Keratinocyte (primary cell): ENCODE measurements at places on chromosomes 13 and 19.
A peak's percentile ranks its signal among the peaks of the same experiment; 100 is the strongest.

- DNase-seq, result no peak
Measured at GRCh38 chr13:100773923-100774663, 99.5 kb upstream of the TMTC4 start.

DNA sequence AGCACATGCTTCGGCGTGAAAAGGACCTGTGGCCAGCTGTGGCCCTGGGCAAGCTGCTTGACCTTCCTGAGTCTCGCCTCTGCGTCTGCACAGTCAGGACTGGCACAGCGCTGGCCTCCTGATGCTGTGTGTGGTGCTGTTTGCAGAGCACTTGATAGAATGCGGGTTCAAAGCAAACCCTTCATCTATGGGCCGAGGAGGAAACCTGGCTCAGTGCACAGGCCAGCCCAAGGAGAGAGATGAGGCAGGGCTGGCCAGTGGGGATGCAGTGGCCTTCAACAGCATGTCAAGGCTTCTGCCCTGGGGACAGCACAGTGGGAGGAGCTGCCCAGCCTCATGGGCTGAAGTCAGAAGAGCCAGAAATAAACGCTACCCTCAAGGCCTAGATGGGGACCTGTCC lies 21.3 kb upstream of the VSTM2B start:
- no peak for DNase-seq

- DNase-seq, result no peak
Measured at GRCh38 chr19:56660381-56661107, 11.0 kb downstream of the ZNF835 start.

DNA sequence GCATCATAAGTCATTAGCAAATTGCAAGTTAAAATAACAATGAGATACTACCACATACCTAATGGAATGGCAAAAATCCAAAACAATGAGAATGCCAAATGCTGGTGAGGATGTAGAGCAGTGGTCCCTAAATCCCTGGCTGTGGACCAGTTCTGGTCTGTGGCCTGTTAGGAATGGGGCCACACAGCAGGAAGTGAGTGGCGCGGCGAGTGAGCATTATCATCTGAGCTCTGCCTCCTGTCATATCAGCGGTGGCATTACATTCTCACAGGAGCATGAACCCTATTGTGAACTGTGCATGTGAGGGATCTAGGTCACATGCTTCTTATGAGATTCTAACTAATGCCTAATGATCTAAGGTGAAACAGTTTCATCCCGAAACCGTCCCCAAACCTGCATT lies 1694.4 kb downstream of the EFNB2 start:
- DNase-seq, result no peak

- DNase-seq, result peak; percentile 4
Measured at GRCh38 chr13:85799097-85799582, at the start of gene SLITRK6. Gene SLITRK6 (minus strand): TSS chr13:85799419. CDS start chr13:85796508, 2,911 bp downstream.

- no peak for DNase-seq
Measured at GRCh38 chr19:56314018-56314380, 640 bp downstream of the ZSCAN5A start.

- DNase-seq, result no peak
Measured at GRCh38 chr19:36652958-36653357, 13.7 kb downstream of the ZNF461 start.

DNA sequence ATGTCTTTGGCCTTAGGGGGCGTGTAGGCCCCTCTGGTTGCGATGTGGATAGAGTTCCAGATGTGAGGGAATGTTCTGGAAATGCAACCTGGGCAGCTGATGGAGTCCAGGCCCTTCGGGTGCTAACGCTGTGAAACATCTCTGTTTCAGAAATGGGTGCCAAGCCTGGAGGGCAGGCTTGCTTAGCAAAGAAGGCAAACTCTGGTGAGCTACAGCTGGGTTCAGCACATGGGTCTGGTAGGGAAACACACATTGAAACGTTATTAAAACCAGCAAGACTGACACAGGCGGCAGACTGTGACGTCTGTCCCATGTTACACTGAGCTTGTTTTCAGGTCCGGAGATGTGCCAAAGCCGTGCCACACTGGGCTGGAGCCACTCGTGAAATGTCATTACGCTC lies 8.6 kb upstream of the CDC16 start:
- DNase-seq, result no peak

DNA sequence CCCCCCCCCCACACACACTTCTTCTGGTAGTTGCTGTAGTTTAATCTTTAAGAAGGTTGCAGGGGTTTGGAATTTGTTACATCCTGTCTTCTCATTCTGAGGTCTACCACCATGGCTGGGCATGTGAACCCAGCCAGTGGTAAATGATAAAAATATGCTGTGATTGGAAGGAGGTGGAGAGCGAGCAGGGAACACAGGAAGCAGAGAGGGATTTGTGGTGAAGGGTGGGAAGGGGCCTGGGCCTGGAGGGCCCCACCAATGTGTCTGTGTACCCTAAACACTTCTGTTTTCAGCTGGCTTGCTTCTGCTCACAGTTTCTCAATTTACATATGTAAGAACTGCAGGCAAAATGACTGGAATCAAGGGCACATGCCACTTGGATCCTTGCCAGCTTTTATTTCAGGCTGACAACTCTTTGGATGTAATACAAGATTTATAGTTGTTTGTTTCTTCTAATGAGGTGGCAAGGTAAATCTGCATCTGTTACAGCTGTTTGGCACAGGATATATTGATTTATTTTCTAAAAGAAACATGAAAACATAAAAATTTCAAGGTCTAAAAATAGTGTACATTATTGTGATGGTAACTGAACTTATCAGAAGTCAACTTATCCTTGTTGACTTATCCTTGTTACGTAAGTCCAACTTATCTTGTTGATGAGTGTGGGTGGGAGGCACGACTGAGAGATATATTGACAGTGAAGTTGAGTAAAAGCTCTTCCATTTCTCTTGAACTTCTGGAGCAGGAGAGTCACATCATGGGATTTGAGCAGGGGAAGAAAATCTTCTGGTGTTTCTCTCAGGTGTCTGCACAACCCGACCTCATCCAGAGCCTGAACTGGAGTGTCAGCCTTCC lies 313.2 kb downstream of the SHISA2 start:
- no peak for DNase-seq

DNA sequence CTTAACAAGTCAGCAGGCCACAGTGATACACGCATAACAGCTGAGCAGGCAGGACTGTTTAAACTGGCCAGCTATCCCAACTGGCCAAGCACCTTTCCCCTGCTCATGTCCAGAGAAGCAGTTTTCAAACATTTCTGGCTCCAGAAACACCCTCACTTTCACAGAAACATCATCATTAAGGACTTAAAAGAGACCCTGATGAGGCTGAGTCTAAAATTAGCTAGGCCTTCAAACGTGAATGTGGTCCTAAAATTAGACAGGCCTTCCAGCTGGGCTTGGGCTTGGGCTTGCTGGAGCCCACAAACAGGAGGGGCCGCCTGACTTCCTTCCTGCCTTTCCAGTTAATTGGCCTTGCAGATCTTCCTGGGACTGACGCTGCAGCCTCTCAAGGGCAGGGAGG lies 334.2 kb downstream of the DNAJC15 start:
- no peak for DNase-seq

DNA sequence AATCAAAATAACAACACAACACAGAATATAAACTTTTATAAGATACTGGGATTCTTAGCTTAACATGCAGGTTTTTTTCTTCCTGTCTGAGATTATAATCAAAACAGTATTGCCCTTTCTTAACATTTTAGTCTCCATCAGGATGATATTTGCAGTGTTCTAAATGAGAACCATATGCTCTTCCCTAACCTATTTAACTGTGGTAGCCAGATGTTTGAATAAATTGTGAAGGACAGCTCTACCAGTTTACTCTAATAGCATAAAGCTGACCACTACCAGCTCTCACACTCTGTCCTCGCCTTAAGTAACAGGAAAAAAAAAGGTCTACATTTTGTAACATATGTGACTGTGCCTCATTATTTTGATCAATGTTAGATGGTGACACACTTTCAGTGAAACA lies 618.7 kb upstream of the SGCG start:
- no peak for DNase-seq

GRCh38 chr19:17149393-17150135 lies 65.6 kb upstream of the USE1 start:
- DNase-seq, result no peak

GRCh38 chr19:10228393-10228792 lies 2.7 kb downstream of the S1PR2 start:
- DNase-seq, result no peak

DNA sequence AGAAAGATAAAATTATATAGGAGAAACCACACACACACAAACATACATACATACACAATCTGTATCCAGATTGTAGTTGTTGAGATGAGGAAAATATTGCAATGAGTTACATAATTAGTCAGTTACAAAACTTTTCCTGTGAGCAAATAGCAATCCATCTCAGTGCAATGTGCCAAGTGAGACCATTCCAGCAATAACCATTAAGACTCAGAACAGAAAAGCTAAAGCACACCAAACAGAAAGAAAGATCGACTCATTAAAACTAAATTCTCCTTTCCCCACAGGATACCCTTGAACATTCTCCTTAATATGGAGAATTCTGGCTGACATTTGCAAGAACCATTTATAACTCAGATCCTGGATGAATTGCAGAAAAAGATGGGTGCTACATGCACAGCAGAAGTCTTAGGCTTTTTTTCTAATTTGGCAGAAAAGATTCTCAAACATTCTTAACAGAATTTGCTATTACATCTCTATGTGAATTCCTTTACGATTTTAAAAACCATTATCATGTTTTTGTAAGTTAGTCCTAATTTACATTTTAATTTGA lies 1341.2 kb upstream of the SPRY2 start:
- no peak for DNase-seq

GRCh38 chr13:38518328-38518727 lies 168.5 kb upstream of the FREM2 start:
- DNase-seq, result no peak

DNA sequence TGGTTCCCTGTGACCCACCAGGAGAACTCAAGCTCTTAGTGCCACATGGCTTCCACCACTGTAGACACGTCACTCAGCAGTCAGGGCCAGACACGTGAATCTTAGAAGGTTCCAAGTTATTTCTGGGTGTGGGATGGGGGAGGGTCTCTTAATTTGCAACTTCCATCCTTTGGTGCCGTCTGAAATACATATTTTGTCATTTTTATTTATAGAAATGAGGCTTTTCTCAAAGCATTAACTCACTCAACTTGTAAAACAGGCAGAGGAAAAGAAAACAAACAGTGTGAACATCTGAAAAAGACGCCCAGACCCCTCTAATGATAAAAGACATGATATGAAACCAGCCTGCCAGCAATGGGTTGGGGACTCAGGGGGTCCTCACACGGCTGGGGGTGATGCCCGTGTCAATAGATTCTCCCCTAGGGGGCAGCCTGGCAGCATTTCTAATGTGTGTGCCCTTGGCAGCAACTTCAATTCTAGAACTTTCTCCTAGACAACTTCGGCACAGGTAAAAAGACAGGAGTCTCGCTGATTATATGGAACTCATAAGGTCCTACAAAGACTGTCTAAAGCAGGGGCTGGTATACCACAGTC lies 15.4 kb downstream of the PIP5K1C start:
- DNase-seq, result no peak

GRCh38 chr13:111650626-111651025 lies 330.2 kb downstream of the TEX29 start:
- no peak for DNase-seq

GRCh38 chr13:110820322-110820721 lies 94.5 kb downstream of the ANKRD10 start:
- DNase-seq, result no peak

- no peak for DNase-seq
Measured at GRCh38 chr13:30388406-30389283, 33.6 kb upstream of the UBE2L5 start.

GRCh38 chr13:76387566-76387965 lies 498.6 kb downstream of the KCTD12 start:
- no peak for DNase-seq
